ENCODE measurements at places on chromosomes 7 and 10.

GRCh38 chr7:151454932-151455530 lies 15.1 kb upstream of the CRYGN start:
- DNase-seq = no peak

DNA sequence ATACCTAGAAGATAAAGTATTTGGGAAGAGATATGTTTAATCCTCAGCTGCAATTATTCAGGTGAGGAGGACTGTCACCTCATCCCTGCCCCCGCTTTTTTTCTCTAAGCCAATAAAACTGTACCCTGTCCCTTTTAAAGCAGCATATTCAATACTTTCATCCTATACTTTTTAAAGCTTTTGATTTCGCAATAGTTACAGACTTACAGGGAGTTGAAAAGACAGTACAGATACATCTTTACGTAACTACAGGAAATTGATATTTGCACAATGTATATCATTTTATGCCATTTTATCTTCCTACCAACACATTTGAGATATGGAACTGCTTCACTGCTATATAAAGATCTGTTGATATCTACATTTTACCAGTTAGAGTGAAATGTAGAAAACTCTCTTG lies 47.6 kb downstream of the STK17A start:
- no peak for DNase-seq

- DNase-seq = peak; percentile 59
Measured at GRCh38 chr10:17029581-17030271, 99.9 kb downstream of the CUBN start.

GRCh38 chr7:24715661-24716479 lies 41.4 kb downstream of the GSDME start:
- no peak for DNase-seq

DNA sequence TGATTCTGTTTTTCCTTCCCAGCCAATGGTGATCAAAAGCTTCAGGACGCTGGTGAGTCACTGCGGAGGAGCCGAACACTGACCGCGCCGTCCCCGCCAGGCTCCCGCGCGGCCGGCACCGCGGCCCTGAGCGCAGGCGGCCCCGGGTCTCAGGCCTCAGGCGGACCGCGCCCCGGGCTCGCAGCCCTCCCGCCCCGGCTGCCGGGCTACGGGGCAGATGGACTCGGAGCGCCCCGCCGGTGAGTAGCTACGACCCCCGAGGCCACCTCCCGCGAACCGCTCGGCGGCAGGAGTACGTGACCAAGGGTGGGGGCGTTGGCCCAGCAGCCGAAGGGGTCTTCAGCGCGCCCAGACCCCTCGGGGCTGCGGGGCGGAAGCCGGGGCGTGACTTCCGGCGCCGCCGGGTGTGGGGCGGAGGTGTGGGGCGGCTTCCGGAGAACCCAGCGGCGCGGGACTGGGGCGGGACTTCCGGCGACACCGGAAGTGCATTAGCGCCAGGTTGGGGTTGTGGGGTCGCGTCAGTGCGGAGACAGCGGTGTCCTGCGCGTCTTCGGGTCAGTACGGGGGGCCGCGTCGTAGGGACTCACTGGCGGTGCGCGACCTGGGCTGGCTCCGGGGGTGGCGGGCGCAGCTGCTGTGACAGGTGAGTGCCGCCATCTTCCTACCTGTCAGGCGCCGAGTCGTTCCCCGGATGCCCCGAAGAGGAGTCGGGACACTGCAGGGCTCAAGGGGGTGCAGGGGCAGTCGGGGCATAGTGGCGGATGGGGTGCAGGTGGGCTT lies at the start of gene WDR37:
WDR37 (plus strand) TSS at position 60 of the 780 bp plus-strand sequence. CDS start 15,771 bp downstream, outside the sequence.
- peak; percentile 82 for DNase-seq

DNA sequence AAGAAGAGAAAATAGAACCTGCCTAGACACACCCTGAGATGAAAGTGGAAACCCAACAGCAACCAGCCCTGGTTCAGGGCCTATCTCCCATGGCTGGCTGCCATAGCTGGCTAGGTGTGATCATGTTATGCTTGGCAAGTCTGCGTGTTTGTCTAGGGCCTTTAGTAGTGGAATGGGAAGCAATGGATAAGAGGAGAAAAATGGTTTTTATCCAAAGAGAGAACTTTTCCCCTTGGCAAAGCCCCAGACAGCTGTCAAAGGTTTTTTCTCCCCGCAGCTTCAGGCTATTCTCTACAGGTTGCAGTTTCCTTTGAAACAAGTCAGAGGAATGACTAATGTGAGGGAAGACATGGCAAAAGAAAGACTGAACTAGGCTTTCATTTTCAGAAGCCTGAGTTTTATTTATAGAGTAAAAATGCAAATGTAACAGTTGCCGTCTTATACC lies 161.5 kb downstream of the SEMA3D start:
- DNase-seq = no peak

DNA sequence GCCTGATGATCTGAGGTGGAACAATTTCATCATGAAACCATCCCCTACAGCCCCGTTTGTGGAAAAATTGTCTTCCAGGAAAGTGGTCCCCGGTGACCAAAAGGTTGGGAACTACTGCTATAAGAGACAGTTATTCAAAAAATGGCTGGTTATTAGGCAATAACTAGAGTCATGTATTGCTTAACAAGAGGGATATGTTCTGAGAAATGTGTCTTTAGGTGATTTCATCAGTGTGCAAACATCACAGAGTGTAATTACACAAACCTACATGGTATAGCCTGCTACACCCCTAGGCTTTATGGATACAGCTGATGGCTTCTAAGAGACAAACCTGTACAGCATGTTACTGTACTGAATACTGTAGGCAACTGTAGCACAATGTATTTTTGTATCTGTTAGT lies 71.3 kb upstream of the CSTF2T start:
- DNase-seq = no peak

DNA sequence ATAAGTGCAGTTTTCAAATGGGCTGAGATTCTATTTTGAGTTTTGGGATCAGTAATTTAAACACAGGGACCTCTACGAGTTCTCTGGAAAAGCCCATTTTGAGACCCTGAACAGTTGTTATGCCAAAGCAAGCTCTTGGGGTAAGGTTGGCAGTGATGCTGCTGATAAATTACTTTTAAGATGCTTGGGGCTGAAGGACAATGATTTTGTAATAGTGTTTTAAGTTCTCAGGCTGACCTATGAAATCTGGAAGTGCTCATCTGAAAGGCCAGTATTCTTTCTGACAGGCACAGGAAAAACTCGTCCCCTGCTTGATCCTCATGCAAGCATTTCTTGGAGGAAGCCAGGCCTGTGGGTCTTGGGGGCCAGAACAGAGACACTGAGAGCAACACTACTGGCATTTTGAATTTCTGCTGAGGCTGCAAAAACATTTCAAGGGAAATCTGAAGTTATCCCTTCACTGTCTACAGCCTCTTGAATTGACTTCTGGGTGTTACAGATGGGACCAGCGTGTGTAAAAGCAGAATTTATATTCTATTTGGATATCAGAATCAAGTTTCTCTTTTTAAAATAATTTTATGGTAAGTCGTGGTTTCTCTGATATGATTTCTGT lies 79.7 kb downstream of the AUTS2 start:
- no peak for DNase-seq

DNA sequence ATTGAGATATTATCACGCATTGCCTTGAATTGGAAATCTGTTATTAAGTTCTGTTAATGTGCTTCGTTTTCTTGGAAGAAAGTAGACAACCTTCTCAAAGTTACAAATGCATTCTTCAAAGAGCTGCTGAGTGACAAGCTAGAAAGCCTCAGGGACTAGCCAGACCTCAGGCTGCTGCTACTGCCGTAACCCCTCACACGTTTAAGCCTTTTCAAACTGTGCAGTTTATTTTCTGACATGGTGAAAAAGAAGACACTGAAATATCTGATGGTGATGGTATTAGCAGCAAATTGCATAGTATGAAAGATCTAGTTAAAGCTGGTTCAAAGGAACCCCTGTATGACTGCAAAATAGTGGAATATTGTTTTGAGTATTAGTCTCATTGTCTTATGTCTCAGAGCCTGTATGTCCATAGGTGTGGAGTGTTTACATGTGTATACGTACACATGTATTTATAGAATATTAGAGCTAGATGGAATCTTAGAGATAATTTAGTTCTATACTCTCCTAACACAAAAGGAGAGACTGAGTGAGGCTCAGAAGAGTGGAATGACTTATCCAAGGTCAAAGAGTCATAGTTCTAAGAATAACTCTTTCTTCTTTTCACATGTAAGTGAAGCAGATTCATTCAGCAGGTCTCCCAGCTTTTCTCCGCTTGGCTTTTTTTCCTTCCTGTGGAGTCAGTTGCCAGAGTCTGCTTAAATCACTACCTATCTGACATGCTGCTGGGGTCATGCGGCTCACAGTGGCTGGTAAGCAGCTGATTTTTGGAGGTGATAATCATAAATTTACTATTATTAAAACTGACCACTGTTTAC lies 431.9 kb downstream of the PLXDC2 start:
- DNase-seq = no peak

DNA sequence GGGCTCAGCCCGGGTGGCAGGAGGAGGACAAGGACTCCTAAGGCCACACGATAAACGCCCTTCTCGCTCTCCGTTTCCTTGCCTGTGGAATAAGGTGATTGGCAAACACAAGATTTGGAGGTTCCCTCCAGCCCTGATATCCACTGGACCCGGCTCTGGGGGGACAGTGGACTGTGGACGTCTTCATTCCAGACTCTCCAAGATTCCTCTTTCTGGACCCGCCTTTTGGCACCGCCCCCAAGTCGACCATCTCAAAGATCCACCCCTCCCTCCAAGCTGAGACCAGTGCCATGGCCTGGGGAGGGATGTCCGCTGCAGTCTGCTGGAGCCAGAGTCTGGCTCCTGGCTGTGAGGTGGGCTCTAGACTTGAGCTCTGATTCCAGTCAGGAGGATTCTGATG lies 23.6 kb downstream of the ZNF783 start:
- DNase-seq = no peak

GRCh38 chr7:113199841-113200240 lies 81.5 kb upstream of the SMIM30 start:
- DNase-seq = no peak

- DNase-seq = no peak
Measured at GRCh38 chr10:95382174-95382573, 91.4 kb upstream of the PDLIM1 start.

- DNase-seq = no peak
Measured at GRCh38 chr7:1533255-1533546, 2.7 kb downstream of the MAFK start.
